ENCODE measurements at places on chromosomes 5 and 9.

DNA sequence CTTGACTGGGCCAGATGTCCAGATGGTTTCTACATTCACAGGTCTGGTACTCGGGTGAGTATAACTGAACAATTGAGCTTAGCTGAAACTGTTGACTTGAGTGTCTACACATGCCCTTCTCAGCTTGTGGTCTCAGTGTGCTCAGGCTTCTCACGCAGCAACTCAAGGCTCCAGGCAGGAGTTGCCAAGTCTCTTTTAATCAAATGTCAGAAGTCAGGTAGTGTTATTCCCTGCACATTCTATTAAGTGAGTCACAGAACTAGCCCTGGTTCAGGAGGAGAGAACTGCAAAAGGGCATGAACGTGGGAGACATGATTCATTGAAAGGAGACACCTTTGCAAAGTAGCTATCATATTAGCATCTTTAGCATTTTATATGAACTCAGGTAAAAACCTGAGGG, 199.3 kb upstream of the ACTBL2 start:
- no peak for DNase-seq

GRCh38 chr5:39775797-39776365, 351.1 kb upstream of the DAB2 start:
- DNase-seq: no peak

DNA sequence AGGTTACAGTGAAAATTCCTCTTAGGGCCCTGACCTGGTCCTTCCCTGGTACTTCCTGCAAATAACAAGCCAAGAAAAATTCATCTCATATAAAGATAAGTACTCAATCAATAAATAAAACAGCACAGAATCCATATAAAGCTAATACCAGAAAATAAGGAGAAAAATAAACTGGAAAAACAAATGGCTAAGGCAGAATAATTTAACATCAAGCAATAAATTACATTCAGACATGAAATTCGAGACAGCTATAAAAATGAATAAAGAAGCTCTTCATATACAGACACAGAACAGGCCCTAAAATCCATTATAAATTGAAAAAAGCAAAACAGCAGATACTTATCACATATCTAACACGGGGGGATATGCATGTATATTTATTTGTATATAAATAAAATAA, 99.2 kb downstream of the DTWD2 start:
- DNase-seq: no peak

GRCh38 chr5:147434049-147434448, 75.8 kb downstream of the DPYSL3 start:
- no peak for DNase-seq

- DNase-seq: no peak
These were observed 72.7 kb upstream of the RANBP3L start for GRCh38 chr5:36374266-36374862.

DNA sequence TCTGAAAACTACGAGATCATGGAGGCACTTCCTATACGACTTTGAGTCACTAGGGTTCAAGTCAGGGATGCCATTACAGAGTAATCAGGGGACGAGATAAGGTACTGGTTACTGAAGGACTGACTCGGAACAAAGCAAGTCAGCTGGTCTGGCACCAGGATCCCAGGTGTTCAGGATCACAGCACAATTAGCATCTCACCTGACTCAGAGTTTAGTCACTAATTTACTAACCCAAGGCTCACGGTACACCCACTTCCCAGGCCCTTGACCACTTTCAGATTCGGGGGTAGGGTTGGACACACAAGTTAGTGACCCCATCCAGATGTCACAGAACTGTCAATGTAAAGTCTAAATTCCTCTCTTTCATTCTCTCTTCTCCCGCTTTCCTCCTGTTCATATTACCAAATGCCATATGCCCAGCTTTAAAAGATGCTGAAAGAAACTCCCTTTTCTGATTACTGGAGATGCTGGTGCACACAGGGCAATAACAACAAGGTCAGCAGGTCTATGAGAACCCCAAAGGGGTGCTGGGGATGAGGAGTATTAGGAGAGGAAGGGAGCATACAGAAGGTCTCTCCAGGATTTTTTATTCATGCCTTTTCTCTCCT, 657.8 kb downstream of the TLE1 start:
- no peak for DNase-seq

DNA sequence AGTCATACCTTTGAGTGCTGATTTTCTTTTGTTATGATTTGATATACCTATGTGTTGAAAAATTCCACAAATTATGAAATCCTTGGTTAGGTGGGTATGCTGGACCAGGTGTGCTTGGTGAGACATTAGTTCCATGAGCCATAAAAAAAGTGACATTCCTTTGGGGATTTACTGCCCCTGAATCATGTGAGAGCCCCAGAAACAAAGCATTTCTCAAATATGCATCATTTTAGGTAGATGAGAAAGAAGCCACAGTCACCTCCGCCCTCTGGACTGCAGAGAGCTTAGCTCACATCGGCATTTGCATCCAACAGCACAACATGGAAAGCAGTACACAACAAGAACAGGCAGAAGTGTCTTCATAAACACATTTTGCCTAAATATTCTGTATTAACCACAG, 55.3 kb downstream of the DAP start:
- no peak for DNase-seq

DNA sequence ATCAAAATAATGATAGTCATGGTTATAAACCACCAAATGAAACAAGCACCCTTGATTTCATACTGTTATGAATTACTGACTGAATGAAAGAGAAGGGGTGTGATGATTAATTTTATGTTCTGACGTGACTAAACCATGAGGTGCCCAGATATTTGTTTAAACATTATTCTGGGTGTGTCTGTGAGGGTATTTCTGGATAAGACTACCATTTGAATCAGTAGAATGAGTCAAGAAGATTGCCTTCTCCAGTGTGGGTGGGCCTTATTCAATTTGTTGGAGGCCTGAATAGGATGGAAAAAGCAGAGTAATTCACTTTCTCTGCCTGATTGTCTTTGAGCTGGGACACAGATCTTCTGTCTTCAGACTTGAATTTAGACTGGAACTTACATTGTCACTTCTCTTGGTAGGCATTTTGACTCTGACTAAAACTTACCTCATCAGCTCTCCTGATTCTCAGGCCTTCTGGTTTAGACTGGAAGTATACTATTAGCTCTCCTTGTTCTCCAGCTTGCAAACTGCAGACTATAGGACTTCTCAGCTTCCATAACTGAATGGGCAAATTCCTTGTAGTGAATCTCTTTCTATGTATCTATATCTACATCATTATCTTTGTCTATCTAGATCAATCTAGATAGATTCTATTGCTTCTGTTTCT, 321.9 kb upstream of the TARS1 start:
- no peak for DNase-seq

DNA sequence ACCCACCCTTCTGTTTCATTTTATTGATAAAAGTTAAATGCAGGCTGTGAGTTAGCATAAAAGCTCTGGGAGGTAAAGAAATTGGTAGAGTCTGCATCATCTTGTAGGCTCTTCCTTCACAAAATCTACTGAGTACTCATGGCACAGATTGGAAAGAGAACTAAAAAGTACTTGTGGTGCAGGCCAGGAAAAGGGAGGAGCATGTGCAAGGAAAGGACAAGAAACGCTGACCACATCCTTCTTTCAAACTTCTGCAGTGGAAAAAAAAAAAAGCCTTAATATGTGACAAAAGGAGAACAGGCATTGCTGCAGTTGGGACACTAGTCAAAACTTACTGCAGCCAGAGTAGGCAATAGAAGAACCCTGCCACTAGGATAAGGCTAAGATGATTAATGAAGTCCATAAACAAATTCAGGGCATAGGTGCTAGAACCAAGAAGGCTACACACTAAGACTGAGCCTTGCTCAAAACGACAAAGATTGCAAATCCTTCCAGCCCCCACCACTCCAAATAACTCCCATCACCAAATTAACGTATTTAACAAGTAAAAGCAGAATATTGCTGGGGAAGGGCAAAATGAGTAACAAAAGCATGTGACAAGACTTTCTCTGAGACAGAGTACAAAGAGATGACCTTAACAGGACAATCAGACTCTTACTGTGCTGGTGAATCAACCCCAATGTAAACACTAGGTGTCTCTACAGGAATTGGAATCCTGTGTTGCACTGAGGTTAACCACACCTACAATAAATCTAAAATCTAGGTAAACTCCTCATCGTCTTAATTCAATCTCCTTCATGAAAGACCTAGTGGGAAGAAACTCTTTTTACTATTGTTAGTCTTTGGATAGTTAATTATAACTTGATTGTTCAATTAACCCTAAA, 1024.8 kb downstream of the TLE1 start:
- DNase-seq: no peak

DNA sequence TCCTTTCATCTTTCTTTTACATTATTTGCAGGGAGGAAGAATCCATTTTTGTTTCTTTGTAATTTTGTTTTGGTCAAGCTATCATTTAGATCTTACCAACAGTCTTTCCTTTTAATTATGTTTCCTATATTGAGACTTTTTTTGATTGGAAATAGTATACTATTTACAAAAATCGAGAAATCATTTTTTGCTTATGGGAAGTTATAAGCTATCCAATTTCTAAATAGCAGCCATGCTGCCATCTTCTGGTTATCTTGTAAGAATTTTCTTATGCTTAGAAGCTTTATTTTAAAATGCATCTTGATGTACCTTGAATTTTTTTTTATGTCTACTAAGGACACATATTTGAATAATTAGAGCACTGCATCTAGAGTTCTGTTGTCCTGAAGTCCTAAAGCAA, 821.2 kb downstream of the PTPRD start:
- no peak for DNase-seq
